ENCODE measurements at places on chromosomes 5 and 9.

DNA sequence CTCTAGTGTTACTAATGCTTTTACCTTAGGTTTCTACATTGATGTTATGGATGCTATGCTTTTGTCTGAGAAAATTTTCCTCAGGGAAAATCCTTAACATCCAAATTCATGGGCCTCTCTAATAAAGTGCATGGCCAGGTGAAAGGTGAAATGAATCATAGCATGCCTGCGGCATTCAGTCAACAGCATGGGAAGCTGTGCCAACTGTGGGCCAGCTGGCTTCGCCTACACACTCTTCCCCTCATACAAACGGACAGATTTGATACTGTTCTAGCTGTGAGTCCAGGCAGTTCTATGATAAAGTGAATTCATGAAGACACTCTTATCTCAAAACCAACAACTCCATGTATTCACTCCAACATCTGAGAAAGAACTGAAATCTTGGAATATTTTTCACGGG is 374.1 kb downstream of the PLK2 start:
- no peak for DNase-seq

- no peak for DNase-seq
Observed at GRCh38 chr5:11302663-11303062, 541.6 kb upstream of the DAP start.

DNA sequence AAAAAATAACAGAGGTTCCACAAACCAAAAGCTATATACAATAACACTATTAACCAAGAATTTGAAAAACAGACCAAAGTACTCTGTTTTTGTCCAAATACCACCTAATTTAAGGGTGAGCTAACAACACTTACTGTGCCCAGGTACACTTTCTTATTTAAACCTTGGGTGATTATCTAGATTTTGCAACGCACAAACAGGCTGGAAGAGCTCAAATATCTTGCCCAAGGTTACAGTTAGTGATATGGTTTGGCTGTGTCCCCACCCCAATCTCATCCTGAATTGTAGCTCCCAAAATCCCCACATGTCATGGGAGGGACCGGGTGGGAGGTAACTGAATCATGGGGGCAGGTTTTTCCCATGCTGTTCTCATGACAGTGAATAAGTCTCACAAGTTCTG is 58.9 kb downstream of the CDK5RAP2 start:
- no peak for DNase-seq

- DNase-seq: no peak
Observed at GRCh38 chr5:62149879-62150278, 156.1 kb upstream of the KIF2A start.

DNA sequence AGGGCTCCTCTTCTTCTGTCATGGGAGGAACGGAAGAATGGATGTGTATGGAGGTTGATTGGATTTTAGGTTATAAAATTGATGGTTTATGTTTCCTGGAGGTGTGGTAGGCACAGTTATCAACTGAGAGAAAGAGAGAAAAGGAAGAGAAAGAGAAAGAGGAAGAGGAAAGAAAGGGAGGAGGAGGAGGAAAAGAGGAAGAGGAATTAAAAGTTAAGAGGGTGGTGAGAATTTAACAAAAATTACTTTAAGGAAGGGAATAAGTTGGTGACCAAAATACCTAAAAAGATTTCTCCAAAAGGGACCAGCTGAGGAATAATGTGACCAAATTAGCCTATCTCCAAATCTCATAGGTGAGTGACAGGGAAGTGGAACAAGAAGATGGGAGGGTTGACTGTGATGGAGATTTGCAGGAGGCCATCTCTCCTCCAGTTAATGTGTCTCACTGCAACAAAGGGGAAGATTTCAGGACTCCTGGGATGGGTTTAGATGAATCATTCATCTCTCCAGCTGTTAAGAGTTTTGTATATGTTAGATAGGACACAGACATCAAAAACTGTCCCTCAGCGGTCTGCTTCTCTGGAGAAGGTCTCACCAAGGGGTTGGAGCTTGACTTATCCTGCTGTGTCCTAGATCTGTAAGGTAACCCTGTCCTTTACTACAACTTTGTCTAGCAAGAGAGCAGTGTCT is 76.0 kb upstream of the TMC1 start:
- no peak for DNase-seq

DNA sequence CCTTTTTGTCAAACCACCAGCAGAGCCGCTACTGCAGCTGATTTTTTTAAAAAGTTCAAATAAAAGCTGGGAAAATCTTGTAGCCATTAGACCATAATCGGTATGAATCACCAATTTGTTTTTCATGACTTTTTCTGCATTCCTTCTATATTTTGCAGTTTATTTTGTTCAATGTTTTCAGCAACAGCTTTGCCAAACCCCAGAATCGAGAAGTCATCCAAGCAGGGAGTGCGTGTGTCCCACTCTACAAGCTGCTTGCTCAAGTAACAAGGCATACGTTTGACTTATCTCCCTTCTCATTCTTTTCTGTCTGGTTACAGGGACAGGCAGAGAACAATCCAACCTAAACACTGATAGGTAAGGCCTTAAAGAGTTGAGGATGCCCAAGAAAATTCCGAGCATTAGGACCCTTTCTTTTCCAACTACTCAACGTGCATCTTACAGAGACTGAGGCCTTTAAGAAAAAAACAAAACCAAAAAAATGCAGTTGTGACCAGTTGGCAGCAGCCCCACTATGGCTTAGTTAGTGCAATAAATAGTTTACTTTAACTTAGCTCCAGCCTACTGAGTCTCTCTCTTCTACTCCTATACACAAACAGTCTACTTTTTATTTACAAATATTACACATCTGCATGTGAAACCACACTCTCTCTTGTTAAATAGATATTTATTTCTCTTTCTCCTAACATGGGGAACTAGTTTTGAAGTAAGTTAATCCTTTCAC is 134.7 kb upstream of the SLIT3 start:
- no peak for DNase-seq

- no peak for DNase-seq
Observed at GRCh38 chr5:98796197-98796972, 22.9 kb downstream of the RGMB start.

- DNase-seq: no peak
Observed at GRCh38 chr5:139693676-139694364, 45.7 kb downstream of the CXXC5 start.

- no peak for DNase-seq
Observed at GRCh38 chr9:115461280-115461679, 343.3 kb upstream of the TNC start.

DNA sequence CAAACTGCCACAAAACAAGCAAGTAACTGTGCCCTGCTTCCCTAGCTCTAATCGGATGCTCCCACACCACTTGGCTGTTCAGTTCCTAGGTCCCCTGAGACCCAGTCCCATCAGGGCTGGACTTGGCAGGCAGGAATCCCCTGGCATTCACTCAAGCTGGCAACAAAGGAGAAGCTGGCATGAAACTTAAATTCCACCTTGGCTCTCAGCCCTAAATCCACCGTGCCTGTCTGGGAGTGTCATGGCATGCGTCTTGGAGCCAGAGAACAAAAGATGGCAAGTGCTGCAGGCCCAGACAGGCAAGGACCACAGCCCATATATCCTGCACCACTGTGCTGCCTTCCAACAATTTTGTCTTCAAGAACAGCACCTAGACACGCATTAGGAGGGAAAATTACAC is 38.2 kb downstream of the ETF1 start:
- no peak for DNase-seq

DNA sequence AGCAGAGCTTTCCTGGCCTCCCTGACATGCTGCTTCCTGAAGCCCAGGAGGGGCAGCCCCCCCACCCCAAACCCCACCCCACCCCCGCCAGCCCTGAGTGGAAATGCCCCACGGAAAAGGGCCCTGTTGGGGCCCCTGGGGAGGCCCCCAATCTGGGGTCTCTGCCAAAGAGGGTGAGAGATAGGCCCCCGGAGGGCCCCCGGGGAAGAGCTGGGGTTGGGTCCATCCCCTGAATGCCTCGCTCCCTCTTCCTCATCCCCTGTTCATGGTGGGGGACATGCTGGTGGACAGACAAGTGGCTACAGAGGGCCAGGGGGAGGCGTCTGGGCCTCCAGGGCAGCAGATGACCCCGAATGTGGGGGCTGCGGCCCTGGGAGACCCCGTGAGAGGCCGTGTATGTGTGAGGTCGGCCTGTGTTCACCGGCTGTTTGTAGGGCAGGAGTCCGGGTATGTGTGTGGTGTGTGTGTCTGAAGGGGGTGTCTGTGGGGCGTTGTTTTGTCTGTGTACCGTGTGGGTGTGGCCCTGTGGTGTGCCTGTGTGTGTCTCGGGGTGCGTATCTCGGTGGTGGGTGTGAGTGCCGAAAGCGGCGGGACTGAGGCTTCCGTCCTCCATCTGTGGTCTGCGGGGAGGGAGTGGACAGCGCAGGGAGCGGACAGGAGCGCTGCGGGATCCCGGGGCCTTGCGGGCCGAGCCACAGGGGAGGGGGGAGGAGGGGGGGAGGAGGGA is 11.3 kb downstream of the C9orf50 start:
- no peak for DNase-seq

- DNase-seq: no peak
Observed at GRCh38 chr9:120432600-120432999, 147.4 kb downstream of the CDK5RAP2 start.

DNA sequence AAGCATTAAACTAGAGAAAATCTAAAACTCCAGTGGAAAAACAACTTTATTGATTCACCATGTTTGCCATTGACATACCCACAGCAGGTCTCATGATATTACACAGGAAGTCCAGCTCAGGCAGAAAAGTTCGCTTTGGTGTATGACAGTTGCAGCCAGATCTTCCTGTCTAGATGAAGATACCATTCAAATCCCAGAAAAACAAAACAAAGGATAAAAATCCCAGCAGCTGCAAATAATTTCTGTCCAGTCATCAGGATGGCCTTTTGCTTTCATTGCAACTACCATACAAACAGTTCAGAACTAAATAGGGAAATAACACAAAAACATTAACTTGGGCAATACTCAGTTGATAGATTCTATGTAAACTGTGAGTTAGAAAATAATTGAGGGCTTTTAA is 136.0 kb upstream of the NREP start:
- DNase-seq: no peak

GRCh38 chr5:124234022-124234769 is 512.2 kb downstream of the ZNF608 start:
- DNase-seq: no peak

- no peak for DNase-seq
Observed at GRCh38 chr9:136719195-136719880, 7.0 kb downstream of the DIPK1B start.

- no peak for DNase-seq
Observed at GRCh38 chr5:129724222-129724621, 23.7 kb upstream of the MINAR2 start.

GRCh38 chr5:127313847-127314473 is 23.4 kb downstream of the MEGF10 start:
- DNase-seq: peak; percentile 13

DNA sequence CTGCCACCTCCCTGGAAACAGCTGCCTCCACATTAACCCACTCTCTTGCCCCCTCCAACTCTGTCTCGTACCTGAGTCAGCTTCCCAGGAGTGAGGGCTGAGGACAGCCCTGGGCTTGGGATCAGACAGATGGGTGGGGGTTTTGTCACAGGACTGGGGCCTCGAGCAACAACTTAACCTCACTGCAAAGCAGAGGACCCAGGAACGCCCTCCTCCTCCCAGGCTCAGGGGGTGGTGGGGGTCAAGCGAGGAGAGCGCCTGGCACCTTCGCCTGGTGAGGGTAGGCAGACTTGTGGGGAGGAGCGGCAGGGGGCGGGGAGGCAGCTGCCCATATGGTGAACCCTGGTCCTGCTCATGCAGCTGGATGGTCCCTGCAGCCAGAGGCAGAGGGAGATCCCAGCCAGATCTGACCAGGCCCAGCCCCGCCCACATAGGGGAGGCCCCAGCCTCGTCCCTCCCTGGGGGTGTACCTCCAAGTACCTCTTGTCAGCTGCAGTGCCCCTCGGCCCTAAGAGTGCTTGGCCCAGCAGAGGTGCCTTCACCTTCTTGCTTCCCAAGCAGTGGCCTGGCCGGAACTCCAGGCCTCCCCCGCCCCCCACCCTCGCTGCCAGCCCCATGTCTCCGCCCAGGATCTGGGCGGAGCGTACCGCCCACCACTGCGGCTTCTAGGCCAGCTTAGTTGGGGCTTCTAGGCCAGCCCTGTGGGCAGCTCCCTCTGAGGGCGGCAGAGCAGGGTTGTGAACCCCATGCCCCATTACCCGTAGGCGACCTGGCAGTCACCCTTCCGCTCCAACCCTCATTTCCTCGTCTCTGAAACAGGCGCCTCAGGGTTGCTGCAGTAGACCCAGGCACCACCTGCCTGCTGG is at the start of gene SARDH:
TSS of gene SARDH (minus strand) at position 579 of the 866 bp plus-strand sequence. CDS start 4,179 bp downstream, outside the sequence.
- no peak for DNase-seq

DNA sequence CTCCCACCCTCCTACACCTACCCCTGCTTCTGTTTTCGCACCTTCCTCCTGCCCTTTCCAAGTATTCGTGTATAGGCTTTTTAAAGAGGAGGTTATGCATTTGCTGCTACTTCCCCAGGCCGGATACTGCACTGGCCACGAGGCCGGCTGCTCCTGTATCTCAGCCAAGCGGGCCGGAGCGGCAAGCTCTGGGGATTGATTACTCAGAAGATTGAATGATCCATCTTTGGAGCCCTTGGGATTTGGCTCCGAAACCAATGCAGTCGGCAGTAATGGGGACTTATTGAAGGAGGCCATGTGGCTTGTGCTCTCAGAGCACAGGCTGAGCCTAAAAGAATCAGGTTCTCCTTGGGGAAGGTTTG is 405.3 kb downstream of the TLE4 start:
- no peak for DNase-seq

DNA sequence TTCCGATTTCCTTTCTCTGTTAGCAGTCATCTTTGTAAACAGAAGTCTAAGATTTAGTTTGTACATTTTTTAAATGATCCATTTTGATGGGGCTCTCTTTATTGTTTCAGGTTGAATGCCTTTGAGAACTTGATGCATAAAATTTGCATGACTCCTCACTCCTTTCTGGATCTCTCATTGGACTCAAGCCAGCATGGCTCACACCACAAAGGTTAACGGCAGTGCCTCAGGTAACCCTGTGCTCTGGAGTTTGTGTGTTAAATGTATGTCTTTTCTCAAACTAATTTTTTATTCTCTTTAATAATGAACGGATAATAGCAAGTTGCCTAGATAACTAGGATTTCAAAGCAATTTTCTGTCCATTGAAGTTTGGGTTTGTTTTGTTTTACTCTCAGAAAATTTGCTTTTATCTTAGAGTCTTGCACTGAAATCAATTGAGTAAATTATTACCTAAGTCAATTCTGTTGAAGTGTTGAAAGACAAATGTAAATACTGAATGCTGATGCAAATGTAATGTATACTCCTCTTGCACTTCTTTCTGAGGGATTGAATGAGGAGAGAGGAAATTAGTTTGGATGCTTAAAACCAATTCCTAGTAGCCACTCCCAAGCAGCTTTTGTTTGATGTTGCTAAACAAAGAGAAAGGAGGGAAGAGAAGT is 164.6 kb upstream of the DMRT1 start:
- no peak for DNase-seq

- no peak for DNase-seq
Observed at GRCh38 chr9:131405428-131405827, 11.5 kb downstream of the PRRC2B start.

GRCh38 chr9:87706066-87706739 is 19.7 kb upstream of the CTSL start:
- no peak for DNase-seq
